Stimulated activated CD4-positive, alpha-beta T cell treated with anti-CD3 and anti-CD28 coated beads, Interleukin-4, amount 100 ng/mL, for 48 hours (primary cell): ENCODE measurements at places on chromosomes 7 and 10.

DNA sequence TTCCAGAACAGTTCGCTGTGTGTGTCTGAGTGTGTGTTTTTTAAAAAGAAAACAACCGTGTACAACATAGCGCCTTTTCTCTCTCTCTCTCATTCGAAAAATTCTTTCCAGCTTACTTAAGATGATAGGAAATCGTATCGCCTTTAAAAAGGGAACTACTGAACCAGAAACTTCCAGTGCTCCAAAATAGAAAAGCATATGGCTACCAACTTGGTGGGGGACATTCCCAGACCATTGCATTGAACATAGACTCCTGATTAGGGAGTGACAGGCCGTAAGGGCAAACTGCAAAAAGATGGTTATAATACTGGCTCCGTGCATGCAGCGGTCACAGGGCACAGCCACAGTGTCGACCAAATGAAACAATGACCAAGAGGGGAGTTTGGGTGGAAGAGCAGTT lies 94.4 kb upstream of the FGFR2 start:
- DNase-seq: no peak

DNA sequence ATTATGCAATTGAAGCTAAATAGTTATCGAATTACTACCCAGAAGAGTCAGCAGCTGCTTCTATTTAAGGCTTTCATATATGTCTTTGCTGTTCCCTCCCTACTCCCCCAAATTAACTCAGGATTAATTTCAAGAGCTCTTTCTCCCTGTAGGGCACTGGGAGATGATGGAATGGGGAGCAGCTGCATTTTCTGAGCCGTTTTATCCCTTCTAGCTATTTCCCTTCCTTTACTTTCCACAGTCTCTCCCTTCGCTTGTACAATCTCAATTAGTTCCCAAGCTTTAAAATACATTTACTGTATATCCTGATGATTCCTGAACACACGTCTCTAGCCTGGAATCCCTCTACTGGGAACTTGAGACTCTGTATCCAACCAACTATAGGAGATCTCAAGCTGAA lies 19.8 kb upstream of the TSPAN12 start:
- no peak for DNase-seq

DNA sequence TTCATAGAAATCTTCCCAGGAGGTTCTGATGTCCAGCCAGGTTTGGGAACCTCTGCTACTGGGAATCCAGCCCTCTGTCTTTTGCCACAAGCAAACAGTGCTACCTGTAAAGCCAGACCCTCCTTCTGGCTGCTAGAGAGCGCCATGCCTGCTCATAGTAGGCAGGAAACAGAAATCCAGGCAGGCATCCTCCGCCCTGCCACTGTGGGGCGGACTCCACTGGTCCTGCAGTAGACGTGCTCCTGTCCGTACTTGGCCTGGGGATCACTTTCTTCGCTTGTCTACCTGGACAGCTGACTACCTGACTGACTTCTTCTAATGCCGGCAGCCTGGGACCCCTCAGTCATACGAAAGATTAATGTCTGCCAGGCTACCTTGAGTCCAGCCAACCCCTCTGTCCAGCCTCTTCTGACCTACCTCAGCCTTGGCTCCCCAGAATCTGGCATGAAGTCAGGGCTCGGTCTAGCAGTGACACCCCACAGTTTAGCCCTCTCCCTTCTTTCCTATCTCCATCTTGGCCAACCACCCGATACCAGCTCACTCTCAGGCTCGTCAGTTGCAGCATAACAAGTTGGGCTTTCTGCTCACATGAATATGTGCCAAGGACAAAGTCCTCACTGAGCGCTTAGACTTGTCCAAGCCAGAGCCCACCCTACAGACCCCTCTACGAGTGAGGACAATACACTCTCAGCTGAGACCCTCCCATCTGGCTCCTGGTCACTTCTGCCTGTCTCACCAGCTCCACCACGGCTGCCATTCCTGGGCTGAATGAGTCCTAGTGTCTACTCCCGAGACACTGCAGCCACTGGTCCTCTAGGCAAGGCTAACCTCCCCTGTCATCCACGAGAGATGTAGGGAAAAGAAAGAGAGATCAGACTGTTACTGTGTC lies 43.9 kb upstream of the OPALIN start:
- DNase-seq: no peak

- DNase-seq: no peak
These were observed 528.1 kb upstream of the DPP6 start for GRCh38 chr7:153524070-153524601.

DNA sequence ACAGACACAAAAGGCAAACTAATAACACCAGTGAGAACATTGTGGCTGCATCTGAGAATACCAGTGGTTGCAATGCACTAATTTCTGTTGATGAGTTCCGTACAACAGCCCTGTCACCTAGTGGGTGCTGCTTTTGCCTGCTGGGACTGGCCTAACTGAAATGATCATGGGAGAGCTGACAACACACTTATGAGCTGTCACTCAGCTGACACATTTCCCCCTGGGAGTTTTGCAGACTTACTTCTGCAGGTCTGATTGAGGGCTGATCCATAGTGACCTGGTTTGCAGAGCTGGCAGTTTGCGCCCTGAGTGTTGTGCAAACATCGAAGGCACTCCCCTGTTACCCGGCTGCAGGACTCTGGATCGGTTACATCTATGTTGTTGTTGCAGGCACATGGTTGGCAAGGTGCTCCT lies 60.6 kb upstream of the LAMB1 start:
- DNase-seq: no peak

DNA sequence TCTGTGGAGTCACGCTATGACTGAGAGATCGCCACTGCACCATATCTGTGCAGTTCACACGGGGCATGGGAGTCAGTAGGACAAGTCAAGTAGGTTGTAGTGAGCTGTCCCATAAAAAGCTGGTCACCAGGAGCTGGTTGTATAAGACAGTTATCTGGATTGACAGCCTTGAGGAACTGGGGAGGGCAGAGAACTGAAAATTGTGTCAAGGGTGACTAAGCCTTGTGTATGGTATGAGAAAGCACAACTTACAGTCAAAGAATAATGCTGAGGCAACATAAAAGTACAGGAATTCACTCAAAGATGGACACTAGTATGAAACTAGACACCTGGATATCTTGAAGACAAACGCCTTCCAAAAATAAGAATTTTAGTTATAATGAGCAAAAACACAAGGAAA lies 564.9 kb downstream of the POM121L12 start:
- DNase-seq: no peak

DNA sequence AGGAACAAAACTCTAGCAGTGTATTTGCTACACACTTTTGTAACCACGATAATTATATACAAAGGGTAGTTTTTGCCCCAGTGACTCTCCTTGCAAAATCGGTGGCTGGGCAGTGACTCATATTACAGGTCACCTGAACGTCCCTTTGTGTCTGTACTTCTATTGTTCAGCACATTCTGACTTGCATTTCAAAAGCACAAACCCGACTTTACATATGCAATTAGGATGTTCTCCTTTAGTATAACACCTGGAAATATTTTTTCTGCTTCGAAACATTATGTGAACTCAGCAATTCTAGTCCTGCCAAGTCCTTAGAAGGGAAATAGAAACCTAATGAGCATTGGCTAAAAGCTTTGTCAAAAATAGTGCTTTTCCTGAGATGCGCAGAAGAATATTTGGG lies 6.0 kb downstream of the PRR15 start:
- DNase-seq: no peak

DNA sequence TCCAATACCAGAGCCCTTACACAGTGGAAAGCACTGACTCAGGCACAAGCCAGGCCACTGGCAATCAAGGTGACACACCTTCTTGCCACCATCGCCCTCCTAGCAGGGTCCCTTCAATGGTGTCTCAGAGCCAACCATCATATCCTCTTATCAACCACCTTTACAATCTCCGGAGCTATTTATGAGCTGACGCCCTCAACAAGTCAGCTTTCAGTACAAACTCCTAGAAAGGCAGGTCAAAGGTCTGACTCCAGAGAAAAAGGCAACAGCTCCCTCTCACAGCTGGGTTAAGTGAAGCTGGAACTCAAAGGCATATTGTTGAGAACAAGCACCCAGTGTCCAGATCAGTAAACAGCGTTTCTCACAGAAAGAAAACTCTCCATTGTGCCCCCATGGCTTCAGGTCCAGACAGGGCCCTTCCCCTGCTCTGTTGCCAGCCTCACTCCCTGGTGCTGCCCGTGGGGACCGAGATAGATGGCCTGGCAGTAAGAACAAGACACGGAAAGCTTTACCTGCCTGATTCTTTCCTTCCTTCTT lies 2.4 kb downstream of the ZNF3 start:
- DNase-seq: no peak

DNA sequence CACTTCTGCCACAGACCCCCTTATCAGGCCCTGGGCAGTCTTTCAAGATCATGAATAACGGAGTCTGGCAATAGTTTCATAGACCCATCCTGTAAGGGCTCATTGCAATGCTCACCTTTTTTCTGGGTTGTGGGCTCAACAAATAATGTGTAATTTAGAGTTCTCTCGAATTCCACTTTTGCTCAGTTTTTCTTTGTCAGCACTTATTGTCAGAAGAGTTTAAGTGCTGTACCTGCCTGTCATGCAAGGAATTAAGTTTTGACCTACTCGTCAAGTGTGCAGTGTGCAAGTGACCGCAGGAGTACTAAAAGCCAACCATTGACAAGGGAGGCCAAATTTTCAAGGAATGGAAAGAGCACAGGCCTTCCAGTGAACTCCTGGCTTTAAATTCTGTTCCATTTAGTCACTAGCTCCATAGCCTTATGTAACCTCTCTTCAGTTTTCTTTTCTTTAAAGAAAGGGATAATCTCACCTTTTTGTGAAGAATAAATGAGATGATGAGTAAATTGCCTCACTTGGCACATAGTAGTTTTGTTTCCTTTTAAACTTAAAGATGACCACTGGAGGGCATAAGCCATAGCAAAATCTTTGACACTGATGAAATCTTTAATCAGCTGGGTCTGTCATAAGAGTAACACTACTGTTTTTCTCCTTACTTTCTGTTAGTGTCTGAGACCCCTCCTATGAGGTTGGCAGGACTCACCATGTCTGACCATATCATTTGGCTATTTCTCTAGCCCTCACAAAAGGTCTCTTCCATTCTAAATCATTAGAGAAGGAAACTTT lies 313.3 kb downstream of the TYW1 start:
- DNase-seq: no peak

DNA sequence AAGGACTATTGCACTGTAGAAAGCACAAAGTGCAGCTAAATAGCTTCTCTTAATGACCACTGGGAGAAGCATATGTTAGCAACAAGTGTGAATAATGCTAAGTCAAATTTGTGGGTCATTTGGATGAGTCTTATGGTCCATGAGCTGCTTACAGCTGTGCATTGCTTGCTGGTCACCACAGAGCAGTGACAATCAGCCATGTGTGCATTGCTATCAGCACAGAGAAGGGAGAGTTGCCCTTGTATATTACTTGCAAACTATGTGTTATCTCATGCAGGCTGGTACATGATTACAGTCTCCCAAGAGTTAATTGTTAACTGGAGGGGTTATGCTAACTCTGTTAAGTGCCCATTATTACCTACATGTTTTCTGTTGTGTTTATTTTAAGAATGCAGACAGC lies 25.7 kb downstream of the MRPS33 start:
- DNase-seq: no peak
